H54 (cell line): ENCODE measurements at places on chromosomes 4 and X.
A peak's percentile ranks its signal among the peaks of the same experiment; 100 is the strongest.

GRCh38 chr4:61443813-61444510 is 243.8 kb downstream of the ADGRL3 start:
- no peak for DNase-seq

DNA sequence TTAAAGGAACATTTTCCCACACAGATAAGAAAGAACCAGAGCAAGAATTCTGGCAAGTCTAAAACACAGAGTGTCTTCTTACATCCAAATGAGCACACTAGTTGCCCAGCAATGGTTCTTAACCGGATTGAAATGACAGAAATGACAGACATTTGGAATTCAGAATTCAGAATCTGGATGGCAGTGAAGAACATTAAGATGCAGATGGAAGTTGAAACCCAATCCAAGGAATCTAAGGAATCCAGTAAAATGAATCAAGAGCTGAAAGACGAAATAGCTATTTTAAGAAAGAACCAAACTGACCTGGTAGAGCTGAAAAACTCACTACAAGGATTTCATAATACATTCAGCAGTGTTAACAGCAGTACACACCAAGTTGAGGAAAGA is 21.5 kb downstream of the ANAPC10 start:
- DNase-seq: no peak

DNA sequence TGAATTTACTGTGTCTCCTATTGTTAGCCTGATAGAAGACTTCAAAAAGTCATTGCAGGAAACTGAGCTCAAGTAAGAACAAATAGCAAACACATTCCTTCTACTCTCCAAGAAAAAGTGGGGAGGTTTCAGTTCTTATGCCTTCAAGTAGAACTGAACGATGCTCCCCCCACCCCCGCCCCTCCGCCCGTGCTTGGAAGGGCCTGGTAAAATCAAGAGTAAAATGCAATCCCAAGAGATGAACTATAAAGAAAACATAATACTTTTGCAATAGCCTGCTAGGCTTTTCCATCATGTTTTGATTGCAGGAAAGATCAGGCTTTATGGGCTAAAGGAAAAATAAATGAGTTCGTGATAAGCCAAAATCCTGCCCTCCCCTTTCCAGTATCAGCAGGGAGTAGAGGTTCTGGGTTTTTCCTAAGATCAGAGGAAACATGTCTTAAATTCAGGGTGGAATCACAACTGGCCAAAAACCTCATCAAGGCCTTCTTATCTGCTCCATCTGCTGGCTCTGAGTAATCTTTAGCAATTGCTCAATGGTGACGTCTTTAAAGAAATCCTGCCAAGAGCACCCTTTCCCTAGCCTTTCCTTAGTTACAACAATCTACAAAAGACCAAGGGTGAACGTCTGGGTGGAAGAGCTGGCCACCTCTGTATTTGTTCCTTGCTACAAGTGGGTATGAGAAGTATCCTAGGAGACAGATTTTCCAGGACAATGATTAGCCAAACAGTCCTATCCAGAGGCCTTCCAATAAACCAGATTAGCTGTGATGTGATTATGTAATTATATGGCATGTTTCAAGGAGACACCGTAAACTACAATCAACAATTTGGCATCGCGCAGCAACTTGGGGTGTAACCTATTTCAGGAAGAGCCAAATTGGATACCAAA is 66.3 kb upstream of the FAM9C start:
- no peak for DNase-seq

- DNase-seq: no peak
Observed at GRCh38 chr4:157320092-157320491, 99.6 kb downstream of the GRIA2 start.

- no peak for DNase-seq
Observed at GRCh38 chr4:38400946-38401345, 263.1 kb upstream of the KLF3 start.

- DNase-seq: no peak
Observed at GRCh38 chr4:94536649-94537469, 85.1 kb downstream of the PDLIM5 start.

DNA sequence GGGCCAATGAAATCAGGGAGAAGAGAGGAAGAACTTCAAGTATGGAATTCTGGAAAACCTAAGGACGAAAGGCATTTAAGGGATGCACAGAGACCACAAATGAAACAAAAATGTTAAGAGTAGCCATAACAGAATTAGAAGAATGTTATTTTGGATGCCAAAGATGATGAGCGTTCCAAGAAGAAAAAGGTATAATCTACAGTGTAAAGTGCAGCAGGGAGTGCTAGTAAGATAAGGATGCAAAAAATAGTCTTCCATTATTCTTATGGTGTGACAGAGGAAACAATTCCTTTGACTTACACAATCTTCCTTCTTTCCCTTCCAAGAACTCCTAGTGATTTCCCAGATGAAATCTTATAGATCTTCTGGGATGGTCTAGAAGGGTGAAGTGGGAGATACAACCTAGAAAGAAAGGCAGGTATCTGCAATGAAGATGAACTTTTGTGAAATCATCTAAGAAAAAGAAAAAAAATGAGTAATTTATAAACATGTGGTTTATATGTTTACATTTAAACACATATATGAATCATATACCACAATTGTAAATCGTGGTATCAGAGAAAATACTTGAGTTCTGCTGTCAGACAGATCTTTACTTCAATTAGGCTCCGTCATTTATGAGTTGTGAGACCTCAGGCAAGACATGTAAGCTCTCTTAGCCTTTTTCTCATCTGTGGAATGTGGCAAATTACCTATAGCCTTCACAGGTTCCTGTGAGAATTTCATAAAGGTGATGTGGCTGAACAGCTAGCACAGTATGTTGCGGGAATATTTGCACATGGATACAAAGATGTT is 8.1 kb downstream of the MORF4L2 start:
- DNase-seq: no peak

DNA sequence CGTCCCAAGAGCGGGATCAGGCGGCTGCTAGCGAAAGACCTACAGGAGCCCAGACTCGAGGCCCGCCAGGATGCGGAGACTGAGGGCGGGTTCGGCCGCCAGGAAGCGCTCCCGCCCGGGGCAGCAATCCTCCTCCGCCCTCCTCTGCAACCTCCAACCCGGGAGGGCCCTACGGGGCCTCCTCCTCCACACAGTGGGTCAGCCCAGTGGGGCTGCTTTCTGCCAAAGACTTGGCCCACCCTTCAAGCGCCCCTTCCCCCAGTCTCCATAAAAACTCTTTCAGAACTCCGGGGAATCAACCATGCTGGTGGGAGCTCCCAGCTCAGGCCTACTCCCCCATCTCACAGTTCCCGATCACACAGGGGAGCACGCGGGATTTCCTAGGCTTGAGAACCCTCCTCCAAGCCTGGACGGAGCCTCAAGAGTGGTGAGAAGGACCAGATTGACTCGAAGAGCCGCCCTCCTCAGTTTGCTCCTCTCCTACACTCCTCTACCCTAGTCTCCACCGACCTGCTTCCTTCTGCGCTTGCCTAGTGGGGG is 77.5 kb downstream of the RLIM start:
- DNase-seq: no peak

GRCh38 chr4:23368081-23368697 is 521.7 kb downstream of the PPARGC1A start:
- DNase-seq: no peak

DNA sequence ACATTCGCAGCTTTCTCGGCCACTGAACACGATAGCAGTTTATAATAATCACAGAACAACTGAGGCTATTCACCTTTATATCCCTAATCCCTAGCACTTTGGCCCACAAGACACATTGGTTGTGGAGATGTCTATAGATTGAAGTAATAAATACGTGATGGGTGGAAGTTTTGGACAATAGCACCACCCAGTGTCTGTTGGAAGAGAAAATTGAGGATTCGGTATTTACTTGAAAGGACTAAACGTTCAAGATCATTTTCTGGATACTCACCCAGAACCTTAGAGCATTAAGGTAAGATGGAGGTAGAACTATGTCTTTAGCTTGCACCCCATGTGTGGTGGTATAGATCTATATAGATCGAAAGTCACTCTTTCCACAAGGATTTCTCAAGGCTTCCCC is 787 bp upstream of the TMSB15A start:
- DNase-seq: no peak

DNA sequence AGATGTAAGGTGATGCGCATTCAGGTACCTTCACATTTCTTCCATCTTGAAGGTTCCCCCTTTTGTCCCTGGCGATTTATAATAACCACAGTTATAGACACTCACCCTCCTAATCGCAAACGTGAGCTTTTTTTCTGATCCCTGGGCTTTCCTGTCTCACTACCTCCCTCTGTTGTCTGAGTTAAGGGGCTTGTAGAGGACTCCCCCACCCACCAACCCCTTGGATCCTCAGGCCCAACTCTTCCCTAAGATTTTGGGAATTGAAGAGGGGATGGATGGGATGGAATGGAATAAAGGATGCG is 1.4 kb downstream of the CNKSR2 start:
- DNase-seq: no peak

- no peak for DNase-seq
Observed at GRCh38 chr4:54844911-54845310, 187.2 kb downstream of the KIT start.

DNA sequence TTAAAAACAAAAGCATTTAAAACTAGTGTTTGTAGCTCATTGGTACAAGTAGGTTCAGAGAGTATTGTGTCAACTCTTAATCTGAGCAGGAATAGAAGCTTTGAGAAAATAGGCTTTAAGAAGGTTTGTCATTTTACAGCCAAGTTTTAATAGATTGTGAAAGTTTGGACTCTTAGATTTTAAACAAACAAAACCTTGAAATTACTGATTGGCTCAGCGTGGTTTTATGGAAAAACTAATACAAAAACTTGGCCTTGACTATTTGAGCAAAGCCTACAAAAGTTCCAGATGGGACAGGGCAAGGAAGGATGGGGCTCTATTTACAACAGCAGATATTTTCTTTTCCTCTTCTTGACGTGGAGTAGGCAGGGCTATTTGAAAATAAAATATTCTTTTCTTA is 16.5 kb downstream of the ZFX start:
- DNase-seq: no peak

DNA sequence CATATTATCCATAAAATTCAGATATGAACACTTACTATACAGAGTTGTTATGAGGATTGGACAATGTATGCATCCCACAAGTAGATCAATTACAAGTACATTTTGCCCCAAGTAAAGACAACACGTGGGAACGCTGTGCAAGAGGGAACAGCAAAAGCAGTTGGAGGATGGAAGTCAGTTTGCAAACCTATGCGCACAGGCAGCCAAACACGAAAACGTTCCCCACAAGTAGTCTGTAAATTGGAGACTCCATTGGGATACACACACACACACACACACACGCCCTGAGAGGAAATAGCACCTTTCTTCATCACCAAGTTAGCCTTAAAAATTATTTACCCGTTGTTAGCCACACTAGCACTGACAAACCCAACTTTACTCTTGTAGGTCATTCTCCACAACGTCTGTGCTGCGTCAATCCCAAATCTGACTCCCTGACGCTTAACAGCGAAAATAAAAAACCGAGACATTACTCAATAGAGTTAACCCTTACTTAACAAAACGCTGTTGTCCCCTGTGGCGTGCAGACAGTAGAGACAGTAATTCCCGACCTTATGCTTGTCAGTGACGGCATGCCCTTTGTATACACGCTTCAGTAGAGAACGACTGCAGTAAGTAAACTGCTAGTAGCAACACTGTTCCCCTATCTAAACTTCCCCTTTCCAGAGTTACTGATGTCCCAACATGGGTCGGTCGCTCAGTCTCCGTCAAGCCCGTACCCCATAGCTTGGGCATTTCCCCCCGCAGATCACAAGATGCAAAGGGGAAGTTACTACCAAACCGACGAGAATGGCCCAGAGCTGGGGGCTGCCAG is 730 bp downstream of the MANBA start:
- DNase-seq: peak; percentile 13

DNA sequence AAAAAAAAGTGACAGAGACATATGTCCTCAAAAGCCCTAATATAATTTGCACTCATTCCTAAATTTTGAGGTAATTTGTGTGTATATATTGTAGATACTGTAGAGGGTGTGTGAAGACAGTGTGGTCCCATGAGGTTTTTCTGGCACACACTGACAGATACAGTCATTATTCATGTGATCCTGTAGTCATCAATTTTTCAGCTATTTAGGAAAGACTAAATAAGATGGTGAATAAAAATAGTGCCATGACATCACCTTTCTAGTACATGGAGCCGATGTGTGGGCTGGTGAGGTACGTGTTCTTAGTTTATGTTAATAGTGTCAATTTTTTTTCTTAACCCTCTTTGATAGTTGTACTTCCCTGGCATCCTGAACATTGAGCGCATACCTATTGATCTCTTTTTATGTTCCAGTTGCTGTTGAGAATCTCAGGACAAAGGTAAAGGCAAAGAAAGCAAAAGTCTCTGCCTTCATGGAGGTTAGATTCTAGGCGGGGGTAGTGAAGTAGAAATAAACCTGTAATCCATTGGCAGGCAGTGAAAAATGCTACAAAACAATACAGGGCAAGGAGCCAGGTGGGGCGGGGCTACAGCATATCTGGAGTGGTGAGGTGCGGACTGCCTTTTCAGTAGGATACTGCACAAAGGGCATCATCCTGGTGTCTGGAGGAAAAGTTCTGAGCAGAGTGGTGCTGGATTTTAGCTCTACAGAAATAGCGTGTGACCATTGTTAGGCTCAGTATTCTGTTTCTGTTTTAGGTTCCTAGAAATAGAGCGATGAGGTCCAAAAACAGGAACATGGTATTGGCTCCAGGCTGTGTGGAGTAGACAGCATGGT is 93.8 kb downstream of the ARHGAP10 start:
- DNase-seq: no peak

DNA sequence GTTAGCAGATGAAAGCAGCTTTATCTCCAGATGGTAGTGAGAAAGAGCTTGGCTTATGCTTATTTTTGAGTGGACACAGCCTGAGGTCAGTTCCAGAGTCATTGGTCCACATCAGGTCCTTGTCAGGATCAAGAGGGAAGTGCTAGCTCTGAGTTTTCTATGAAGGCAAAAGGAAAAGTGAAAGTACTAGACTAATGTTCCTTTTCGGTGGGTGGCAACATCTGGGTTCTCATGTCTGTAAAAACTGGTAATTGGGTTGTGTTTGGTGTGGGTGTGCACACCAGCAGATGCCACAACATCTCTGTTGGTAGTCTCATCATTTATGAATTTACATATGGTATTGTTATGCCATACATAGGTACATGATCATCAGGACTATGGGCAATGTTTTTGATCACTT is 210.5 kb downstream of the PWWP3B start:
- no peak for DNase-seq

- no peak for DNase-seq
Observed at GRCh38 chrX:69948276-69948797, 101.4 kb downstream of the AWAT2 start.

DNA sequence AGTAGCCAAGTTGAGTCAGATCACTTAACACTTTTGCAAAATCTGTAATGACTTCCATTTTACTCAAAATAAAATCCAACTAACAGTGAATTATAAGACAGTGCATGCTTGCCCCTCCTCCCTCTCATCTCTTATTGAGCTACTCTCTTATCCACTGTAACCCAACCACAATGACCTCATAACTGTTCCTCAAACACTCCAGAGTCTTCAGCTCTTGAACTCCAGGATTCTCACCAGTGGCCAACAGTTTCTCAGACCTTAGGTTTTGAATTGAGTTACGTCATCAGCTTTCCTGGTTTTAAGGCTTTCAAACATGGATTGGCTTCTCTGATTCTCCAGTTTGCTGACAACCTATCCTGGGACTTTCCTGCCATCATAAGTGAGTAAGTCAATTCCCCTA is 938.3 kb downstream of the RAB28 start:
- DNase-seq: no peak
